NCI-H187 (cell line): ENCODE measurements at places on chromosomes 7 and 10.

DNA sequence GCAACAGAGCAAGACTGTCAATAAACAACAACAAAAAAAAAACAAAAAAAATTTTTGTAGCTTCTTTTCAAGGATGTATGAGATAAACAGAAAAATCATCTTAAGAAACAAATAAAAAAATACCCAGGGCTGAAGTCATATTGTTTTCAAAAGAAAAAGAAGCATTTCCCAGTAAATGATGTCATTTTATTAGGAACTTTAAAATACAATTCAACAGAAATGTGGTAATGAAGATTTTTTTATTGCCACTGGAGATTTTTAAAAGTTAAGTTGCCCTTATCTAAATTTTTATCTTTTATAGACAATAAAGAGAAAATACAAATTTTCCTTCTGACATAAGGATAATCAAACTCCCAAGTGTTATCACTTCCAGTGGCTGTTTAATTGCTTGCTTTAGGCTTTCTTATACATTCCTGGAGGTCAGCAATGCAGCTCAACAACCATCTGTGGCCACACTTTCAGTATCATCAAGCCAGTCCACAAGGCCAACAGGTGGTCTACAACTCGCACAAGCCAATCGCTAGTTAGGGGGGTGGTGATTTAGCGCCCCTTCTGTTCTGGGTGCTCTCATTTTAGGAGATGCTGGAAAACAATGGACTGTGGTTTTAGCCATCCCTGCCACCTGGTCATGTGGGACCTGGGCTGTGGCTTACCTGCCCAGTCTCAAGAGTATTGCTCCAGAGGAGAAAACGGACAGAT lies 10.8 kb downstream of the SEPHS1 start:
- no peak for DNase-seq

DNA sequence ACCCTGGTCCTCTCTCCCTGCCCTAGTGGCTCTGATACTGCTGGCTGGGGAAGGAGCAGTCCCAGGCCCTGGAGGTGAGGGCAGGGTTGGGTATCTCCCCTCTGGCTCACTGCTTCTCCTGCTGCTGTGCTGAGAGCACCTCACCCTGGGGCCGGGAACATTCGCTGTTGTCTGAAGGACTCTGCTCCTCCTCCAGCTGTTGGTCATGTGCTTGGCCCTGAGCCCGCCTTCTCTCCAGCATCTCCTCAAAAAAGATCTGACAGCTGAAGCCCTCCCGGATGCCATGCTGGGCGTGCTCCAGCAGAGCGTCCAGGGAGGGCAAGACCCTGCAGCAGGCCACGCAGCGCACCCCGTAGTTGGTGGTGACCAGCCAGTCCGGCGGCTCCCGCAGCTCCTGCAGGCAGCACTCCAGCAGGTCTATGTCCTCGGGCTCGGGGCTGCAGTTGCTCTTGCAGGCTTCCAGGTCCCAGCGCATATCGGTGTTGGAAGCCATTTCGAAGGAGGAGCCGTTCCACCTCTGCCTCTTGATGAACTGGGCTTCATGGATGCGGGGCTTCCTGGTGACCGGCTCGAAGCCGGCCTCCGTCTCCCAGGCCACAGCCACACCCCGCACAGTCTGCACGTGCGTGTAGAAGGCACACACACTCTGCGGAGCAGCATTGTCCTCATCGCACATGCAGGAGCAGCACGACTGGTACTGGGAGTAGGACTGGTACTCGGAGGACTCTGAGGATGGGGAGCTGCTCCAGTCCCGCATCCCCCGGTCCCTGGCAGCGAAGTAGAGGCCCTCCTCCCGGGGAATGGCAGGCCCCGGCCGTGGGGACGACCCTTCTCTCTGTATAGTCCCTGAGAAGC lies 2.1 kb downstream of the FAM170B start:
- no peak for DNase-seq

- DNase-seq = no peak
These were observed 25.5 kb downstream of the RABGEF1 start for GRCh38 chr7:66766041-66766440.

DNA sequence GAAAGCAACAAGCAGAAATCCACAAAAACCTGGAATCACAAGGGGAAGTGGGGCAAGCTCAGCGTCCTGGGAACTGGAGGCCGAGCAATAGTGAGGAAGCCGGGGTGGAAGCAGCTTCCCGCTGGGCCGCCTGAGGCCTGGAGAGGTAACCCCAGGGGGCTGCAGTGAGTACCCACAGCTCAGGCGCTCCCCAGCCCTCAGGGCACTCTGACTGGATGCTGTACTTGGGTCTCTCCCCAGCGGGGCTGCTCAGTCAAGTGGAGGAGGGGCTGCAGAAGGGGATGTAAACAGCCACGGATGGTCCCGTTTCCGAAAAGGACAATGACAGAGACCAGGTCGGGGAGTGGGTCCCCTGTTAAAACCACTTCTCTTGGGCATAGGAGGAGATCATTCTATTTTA lies 50.3 kb downstream of the SLIT1 start:
- no peak for DNase-seq

DNA sequence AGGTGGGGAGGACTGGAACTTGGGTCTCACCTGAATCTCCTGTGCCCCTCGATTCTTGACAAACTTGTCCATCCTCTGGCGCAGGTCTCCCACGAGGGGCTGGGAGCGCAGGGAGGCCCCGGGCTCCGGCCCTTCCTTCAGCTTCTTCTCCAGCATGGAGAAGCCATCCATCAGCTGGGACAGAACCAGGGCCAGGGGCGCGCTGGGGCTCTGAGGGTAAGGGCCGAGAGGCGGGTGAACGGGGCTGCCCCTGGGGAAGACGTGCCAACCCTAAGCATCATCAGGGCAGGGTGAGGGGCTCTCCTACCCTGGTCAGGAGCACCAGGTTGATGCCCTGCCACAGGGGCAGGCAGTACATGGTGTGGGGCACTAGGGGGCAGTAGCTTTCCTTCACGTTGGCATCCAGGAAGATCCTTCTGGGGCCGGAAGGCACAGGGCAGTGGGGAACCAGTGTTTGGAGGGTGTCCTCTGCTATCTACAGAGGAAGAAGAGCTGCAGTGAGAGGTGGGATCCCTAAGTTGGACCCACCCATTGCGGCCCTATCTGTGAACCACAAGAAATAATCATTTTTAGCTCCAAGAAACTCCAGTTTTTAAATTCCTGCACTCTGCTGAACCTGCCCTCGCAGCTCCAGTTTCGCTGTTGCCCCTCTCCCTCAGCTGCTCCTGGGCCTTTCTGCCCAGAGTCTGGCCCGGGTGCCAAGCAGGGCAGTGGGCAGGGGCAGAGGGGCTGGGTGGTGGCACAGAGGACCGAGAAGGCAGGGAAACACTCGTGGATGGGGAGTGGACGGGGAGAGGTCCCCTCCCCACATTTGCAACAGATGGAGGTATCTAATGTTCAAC lies 10.8 kb upstream of the PYROXD2 start:
- DNase-seq = no peak

DNA sequence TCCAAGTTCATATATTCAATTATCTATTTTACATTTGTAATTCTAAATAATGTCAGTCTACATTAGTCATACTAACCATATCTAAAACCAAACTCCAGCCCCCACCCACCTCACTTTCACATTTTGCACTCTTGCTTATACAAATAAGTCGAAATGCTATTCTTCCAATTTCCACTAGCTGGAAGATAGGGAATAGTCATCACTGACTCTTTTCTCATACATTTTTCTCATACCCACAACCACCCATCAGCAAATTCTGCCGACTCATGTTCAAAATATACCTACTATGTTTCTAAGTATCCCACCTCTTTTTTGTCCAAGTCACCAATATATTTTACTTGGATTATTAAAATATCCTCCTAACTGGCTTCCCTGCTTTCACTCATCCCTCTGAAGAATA lies 93.2 kb upstream of the DGKB start:
- no peak for DNase-seq

GRCh38 chr7:90239050-90239449 lies 5.9 kb upstream of the CFAP69 start:
- no peak for DNase-seq

DNA sequence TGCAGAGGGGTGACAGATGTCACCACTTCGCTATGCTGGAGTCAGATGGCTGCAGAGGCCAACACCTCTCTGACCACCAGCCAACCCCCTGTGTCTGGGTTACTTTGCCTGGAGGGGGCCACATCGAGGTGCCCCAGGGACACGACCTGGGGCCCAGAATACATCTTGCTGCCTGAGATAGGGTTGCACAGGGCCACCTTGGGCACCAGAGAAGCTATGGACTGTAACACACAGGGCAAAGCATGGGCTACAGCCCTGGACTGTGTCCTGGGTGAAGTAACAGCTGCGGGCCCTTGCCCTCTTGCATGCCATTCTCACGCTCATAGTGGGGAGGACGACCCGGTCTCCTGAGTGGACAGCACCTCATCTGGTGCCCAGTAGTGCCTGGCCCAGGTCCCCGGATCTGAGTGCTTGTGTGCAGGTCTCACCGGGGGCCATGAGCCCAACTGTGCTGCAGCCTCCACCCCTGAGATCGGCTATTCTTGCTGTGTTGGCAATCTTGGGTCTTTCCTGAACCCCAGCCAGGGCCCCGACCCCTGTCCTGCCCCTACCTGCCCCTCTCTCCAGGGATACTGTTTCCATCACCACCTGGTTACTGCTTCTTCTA lies 115.2 kb upstream of the GDF10 start:
- no peak for DNase-seq

GRCh38 chr10:117801691-117802090 lies 245.1 kb downstream of the RAB11FIP2 start:
- DNase-seq = no peak

DNA sequence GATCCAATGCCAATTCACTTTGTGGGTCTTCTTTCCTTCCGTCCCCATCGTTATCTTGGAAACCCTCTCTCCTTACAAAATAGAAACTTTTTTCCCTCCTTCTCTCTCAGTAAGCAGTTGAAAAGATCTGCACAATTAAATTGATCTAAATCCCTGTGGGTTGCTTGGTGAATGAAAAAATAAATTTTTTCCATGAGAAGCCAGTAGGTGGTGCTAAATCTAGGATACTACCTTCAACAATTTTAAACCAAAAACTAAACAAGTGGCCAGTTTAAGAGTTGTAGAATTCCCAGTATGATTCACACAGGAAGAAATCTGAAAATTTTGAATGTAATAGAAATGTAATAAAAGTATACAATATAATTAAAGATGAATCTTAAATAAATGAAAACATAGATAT lies 990.3 kb upstream of the ZNF722 start:
- DNase-seq = no peak

GRCh38 chr7:150374472-150374871 lies 4.7 kb upstream of the ZNF775 start:
- no peak for DNase-seq

DNA sequence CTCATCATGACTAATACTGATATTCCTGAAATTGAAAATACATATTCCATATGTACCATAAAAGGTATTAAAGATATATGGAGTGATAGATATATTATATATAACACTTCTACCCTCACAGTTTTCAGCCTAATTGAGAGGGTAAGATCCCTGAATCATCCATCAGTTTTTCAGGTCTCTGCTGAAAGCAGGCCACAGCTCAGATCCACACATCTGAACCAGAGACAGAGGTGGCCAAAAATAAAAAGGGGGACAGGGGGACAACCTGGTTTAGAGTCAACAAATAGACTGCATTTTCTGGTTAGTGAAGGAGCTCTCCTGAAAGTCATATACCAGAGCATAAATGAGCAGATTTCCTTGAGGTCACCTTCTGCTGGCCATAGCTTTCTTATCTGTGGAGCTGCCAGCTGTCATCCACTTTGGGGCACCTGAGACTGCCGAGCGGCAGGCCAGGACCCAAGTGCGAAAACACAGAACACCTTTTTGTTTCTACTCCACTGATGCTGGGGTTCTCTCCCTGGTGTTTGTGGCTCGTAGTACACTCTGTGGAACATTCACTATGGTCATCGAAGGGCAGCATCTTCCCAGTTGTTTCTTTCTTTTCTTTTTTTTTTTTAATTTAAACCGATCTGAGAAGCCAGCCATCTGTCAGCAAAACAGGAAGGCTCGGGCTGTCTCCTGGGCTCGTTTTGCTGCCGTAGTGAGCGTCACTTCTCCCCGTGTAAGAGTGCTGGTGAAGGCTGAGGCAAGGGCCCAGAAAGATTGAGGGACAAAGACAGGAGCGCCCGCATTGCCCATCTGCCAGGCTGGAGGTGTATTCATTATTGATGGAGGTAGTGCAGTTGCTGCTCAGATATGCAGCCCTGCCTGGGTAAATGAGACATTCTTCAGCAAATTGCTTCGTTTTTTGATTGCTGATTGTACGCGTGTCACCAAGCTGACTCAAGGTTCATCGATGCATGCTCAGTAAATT lies 13.5 kb downstream of the IKZF1 start:
- DNase-seq = no peak

GRCh38 chr7:111730057-111730456 lies 167.8 kb upstream of the IMMP2L start:
- no peak for DNase-seq

DNA sequence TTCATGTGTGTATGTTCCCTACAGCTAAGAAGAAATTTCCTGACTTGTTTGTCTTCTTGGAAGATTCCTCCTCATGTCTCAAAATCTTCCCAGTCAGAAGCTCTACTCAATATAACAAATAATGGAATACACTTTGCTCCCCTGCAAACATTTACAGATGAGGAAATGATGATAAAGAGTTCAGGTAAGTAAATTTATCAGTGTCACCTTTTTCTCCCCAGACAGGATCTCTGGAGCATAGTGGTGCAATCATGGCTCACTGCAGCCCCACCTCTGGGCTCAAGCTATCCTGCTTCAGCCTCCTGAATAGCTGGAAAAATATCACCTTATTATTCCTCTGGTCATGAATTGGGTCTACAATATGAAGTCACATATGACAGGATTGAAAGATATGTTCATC lies 25.5 kb downstream of the ACADSB start:
- no peak for DNase-seq

DNA sequence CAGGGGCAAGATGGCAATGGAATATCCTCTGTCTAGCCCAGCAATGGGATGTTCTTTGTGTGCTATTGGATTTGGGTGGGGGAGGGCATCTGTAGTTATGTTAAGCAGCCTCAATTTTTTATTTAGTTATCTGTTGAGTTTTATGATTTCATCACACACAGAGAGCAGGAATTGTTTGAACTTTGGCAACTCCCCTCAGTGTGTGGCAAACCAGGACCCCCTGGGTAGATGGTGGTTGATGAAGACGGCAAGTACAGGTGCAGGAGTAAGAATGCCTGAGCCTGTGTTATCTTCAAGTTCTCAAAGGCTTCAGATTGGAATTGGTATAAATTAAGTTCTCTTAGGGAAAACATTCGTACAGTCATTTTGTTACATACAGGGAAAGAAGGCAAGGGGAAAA lies 142.4 kb upstream of the SAMD8 start:
- no peak for DNase-seq

DNA sequence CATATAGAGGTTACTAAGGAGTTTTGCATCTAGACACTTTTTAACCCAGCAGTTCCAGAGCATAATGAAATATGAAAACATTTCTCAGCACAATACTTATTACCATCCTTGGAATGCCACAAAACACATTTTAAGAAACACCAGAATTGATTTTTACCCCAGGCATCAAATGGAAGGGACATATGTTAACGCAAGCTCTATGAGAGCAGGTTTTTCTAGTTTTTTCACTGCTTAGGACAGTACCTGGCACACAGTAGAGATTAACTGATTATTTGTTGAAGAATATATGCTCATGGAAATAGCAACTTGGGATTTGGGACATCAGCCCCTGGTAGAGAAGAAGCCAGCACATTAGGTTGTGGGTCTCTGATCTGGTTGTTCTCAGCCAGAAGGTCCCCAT lies 67.0 kb upstream of the ARID5B start:
- no peak for DNase-seq
